NCI-H1105 (cell line): ENCODE measurements at places on chromosomes 16 and 17.

DNA sequence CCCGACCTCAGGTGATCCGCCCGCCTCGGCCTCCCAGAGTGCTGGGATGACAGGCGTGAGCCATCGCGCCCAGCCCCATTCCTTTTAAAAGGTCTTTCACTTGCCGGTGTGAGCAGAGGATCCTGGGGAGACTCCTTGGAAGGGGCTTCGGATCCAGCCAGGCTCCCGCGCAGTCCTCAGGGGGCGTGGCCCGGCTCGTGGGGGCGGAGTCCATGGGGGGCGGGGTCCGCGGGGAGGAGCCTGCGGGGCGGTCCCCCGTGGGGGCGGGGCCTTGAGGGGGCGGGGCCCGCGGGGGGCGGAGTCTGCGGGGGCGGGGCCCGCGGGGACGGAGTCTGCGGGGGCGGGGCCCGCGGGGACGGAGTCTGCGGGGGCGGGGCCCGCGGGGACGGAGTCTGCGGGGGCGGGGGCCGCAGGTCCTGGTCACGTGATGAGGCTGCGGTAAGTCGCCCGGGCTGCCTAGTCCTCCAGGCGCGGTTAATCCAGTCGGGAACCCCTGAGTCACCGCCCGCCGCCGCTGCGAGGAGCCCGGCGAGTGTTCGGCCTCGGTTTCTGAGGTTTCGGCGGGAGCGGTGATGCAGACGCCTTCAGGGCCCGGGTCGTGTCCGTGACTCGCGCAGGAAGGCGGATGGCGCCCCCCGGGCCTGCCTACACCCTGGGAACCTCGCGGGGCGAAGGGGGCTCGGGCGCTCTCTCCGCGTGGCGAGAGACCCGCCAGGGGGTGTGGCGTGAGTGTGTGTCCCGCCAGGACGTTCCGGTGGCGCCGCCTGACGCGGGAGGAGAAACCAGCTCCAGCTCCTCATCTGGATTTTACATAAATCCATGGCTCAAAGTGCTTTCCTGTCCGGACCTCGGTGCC is 23.6 kb upstream of the ABR start:
- DNase-seq: no peak

- DNase-seq: no peak
These were observed 156.2 kb downstream of the CYB561 start for GRCh38 chr17:63289931-63290330.

DNA sequence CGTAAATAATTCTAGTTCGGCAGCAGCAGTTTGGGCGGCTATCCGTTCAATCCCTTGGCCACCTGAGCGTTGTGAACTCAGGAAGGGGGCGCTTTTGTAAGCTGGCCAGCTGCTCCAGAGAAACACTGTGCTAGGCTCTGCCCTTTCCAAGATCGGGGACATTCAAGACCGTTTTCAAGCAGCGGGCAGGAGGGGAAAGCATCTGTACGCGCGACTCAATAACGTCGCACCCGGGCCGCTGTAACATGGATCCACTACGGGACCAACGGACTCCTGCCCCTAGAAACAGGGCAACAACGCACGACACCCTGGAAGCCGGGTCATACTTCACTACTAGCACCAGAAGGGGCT is 463 bp downstream of the TOP2A start:
- DNase-seq: no peak

DNA sequence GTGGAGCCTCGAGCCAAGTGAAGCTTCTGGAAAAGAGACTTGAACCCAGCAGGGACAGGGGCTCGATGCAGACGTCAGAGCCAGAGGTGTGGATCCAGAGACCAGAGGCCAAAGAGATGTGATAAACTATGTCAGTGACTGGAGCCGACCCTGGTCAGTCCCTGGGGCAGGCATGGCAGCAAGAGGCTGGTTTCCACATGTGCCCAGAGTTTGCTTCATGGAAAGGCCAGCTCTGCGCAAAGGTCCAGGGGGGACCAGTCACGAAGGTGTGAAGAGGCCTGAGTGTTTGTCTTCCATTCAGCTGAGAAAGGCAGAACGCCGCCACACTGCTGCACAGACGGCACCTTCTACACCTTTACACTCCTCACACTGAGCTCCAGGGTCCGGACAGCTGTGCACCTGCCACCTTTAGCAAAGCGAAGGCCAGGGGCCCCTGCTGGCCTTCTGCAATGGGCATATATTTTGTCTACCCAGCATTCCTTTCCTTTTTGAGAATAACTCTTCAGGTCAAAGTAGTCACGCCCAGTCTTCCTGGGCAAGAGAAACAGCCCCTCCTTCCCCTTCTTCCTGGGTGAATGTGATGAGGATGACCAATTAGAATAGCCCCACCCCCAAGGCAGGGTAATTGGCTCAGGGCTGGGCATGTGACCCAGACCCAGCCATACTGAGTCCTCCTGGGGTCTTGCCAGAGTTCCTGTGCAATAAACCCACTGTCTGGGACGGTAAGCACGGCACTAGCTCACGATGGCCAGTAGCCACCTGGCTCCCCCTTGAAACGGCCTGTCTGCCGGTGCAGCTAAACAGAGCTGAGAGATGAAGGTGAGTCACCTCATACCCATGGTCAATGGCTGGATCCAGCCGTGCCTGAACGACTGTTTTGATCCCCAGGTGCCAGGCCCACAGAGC is 2.3 kb upstream of the RPH3AL start:
- DNase-seq: no peak

- no peak for DNase-seq
These were observed 6.2 kb downstream of the GGA2 start for GRCh38 chr16:23504076-23504452.

- DNase-seq: no peak
These were observed 59.1 kb downstream of the C17orf67 start for GRCh38 chr17:56774650-56775049.

GRCh38 chr16:1188432-1189189 is 35.7 kb downstream of the CACNA1H start:
- no peak for DNase-seq

GRCh38 chr17:36188891-36189306 is 7.7 kb downstream of the CCL3L1 start:
- no peak for DNase-seq

- DNase-seq: no peak
These were observed 15.0 kb upstream of the CPD start for GRCh38 chr17:30363715-30364202.

DNA sequence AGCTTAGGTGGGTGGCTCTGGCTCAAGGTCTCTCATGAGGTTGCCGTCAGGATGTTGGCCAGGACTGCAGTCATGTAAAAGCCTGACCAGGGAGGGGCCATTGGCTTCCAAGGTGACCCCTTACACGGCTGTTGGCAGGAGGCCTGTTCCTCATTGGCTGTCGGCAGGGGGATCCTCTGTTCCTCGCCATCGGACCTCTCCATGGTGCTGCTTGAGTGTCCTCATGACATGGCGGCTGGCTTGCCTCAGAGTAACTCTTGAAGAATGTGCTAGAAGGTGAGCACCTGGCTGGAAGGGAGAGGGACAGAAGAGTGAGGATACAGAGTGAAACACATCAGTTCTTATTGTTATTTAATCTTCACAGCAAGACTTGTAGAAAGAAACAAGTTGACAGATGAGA is 4.7 kb upstream of the RPRML start:
- DNase-seq: no peak

- no peak for DNase-seq
These were observed 477 bp downstream of the CFAP20 start for GRCh38 chr16:58128711-58129096.

GRCh38 chr17:48961516-48962233 is 6.7 kb downstream of the GIP start:
- no peak for DNase-seq

DNA sequence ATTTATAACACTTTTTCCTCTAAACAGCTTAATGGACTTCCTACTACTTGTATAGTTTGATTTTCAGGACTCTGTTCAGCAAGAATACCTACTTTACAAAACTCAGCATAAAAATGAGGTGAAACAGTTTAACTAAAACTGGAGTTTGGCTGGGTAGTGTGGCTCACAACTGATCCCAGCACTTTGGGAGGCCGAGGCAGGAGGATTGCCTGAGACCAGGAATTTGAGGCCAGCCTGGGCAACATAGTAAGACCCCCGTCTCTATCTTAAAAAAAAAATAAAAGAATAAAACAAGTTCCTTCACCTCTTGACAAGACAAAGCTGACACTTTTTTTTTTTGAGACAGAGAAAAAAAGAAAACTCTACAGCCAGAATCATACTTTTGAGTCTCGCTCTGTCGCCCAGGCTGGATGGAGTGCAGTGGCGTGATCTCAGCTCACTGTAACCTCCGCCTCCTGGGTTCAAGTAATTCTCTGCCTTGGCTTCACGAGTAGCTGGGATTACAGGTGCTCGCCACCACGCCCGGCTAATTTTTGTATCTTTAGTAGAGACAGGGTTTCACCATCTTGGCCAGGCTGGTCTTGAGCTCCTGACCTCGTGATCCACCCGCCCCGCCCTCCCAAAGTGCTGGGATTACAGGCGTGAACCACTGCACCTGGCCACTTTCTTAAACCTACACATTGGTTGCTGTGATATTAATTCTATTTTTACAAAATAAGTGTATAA is 2.6 kb downstream of the PDF start:
- DNase-seq: no peak

DNA sequence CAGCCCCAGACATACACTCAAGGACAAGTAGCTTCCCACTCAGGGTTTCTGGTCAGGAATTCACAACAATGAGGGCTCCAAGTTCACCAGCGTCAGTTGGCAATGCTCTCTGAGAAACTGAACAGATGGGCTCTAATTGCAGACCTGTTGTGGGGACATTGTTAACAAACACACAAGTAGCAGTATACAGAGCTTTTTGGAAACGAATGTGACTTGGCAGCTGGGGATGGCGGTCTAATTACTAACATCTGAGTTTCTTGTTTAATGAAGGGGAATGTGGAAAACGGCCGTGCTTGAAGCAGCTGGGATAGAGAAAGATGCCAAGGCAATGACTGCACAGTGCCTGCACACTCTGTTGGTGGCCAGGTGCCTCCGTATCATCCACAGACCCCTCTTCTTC is 316.1 kb upstream of the IRX3 start:
- DNase-seq: peak; percentile 77

DNA sequence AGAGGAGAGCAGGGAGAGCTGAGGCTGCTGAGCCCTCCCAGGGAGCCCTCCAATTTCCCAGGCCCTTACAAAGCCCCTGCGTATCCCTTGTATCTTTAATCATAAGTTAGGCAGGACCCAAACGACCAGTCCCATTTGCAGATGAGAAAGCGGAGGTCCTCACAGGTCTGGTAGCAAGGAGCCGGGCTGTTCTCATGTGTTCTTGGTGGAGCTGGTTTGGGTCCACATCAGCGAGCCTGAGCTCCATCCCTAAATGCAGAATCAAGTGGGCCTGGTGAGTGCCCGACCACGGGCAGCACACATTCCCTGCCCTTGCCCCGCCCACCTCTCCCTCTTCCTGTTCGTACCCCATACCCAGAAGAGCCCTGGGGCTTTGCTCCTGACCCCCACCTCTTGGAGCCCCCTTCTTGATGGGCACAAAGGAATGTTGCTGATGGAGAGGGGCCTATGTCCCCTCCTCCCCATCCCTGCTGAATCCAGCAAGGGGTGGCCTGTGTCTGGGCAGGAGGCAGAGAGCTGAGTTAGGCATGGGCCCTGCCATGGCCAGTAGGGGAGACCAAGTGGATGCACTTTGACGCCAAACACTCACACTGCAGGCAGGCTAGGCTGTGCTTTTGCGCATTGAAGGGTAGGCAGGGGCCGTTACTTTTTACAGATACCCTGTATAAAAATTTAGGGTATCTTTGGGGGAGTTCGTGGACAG is 18.3 kb upstream of the ADCY7 start:
- DNase-seq: no peak

DNA sequence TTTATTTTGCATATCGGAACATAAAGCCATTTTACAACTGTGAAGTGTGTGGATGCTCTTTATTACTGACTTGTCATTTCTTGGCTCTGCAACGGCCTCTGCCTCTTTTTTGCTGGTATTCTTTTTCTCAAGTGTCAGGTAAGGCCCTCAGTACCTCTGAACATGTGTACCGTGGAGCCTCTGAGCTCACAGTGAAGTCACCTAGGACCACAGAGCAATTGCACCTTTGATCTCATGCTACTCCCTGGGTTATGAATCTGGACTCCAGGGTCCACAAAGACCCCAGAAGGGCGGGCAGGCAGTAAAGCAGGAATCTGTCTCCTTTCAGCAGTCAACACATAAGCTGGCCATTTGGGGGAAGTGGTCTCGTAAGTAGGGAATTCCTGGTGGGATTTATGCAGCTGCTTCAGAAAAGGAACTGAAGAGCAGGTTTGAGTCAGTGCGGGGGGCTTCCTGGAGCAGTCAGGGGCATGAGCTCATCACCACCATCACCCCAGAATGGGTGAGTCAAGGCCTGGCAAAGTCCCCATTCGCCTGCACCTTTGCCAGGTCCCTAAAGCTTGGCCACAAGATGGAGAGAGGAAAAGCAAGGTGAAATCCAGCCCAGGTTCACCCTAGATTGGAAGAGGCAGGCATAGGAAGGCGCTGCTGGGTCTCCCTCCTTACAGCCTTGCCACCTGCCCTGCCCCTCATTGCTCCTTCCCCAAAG is 33.0 kb downstream of the TBX4 start:
- no peak for DNase-seq

- DNase-seq: no peak
These were observed 4.2 kb downstream of the ITGB4 start for GRCh38 chr17:75725504-75725903.

GRCh38 chr16:273547-274421 is 2.0 kb downstream of the RGS11 start:
- DNase-seq: no peak

GRCh38 chr16:85531516-85531915 is 81.6 kb upstream of the GSE1 start:
- DNase-seq: no peak

GRCh38 chr17:41415833-41416335 is 8.5 kb downstream of the KRT37 start:
- no peak for DNase-seq

GRCh38 chr17:20232611-20233010 is 223.5 kb downstream of the SPECC1 start:
- no peak for DNase-seq

DNA sequence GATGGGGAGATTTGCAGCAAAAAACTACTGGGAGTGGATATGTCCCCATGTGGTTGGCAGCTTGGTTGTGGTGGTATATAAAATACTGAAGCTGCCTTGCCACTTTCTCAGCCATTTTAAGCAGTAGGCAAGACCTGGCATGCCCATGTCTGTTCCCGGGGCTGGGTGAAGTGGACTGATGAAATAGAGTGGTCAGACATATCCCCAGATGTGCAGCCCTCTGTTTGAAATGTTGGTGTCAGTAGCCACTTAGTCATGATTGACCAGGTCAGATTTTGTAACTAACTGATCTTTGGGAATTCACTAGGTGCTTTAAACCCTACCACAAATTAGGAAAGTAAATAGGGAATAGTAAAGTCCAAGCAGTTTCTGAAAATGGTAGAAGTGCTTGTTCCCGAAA is 151.6 kb downstream of the PHKB start:
- DNase-seq: no peak

DNA sequence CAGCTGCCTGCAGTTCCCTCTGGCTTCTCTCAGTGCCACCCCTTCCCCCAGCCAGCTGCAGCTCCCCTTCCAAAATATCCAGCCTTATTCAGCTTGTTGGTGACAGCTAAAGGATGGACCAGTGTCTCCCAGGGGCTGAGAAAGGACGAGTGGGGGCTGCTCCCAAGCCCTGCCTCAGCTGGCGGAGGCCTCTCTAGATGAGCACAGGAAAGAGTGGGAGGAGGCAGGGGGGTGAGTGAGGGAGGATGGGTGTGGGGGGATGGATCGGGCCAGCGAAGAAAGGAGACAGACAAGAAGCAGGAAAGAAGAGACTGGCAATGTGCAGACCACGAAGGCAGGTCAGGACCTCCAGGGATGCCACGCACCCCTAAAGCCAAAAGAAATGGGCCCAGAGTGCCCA is 17.5 kb downstream of the PIPOX start:
- DNase-seq: no peak

GRCh38 chr17:5049314-5049841 is 14.2 kb upstream of the SLC52A1 start:
- no peak for DNase-seq
